Esophagus squamous epithelium (tissue), 5 donors: ENCODE measurements at places on chromosomes 6 and 20.

GRCh38 chr6:151216804-151217203 is 23.0 kb upstream of the AKAP12 start:
- DNase-seq = no peak

- no peak for DNase-seq
These were observed 101.5 kb upstream of the TENT5A start for GRCh38 chr6:81853975-81854374.

DNA sequence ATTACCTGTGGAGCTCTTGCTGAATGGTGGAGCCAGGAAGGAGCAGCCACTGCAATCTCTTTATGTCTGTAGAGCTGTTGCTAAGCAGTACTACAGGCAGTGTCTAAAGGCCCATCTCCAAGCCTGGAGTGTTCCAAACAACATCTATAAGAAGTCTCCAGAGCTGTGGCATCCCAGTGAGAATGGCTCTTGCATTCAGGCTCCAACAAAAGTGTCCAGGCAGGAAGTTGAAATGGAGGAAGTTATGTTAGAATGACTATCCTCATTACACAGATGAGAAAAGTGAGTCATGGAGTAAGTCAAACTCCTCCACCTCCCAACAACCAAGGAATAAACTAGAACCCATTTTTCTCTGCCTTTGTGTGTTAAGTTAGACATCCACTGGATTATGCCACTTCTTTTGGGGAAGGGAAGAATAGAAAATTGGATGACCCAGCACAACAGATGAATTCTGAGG is 288.5 kb upstream of the STXBP5 start:
- no peak for DNase-seq

DNA sequence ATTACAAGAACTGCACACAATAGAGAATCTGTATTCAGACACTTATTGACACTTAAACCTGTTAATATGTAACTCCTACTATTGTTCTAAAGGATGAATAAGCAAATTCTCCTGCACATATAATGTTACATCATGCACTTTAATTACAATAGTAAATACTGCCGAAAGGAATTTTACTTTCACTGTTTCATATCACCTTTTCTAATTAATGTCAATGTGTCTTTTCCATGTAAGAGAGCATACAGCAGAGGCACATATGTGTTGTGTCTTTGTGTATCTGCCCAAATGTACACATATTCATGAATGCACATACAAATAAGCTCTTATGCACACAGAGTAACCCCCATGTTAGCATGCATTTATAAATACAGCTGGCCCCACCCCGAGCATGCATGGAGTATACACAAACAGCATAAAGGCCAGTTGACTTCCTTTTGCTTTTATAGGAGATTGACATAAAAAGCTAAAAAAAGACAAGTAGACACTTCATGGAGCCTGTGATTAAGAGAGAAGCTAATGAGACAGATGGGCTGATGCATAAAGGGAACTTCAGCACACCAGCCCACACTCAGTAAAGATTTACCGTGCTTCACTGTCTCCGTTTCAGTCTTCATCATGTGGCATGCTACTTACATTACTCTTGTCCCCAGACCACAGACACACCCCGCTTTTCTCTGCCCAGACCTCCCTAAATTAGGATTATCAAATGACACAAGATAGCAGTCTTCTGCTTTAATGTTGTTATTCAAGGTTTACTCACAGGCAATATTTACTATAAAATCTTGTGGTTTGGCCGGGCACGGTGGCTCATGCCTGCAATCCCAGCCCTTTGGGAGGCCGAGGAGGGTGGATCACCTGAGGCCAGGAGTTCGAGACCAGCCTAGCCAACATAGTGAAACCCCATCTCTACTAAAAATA is 184.6 kb downstream of the ATXN1 start:
- no peak for DNase-seq

GRCh38 chr6:143884216-143884900 is 20.1 kb downstream of the ZC2HC1B start:
- DNase-seq = no peak

DNA sequence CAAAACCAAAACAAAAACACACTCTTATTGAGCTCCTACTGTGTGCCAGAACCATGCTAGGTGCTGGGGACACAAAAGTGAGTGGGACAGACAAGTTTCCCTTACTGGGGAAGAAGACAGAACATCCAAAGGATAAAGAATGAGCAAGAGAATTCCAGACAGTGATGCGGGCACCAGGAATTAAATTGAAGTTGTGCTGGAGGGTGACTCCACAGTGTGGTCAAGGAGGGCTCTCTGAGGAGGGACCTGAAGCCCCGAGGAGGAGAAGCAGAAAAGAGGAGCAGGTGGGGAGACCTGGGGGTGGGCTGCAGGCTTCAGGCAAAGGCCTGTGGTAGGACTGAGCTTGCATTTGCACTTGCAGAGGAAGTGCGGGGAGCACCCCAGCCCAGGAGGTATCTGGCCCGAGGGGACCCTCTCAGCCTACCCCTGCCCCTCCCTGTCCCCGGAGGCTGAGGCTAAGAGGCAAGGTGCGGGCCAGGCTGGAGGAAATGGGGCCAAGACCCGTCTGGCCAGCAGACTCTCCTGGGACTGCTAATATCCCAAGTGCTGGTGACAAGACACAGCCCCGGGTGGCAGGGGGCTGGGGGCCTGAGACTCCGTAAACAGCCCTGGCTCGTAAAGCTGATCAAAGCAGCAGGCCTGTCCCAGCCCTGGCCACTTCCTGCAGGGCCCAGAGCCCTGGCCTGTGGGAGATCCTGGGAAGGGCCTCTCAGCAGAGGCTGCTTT is 57.1 kb downstream of the SNAI1 start:
- no peak for DNase-seq

GRCh38 chr6:7135755-7136154 is 28.0 kb downstream of the RREB1 start:
- no peak for DNase-seq

- DNase-seq = no peak
These were observed 26.3 kb downstream of the METTL24 start for GRCh38 chr6:110331816-110332215.

DNA sequence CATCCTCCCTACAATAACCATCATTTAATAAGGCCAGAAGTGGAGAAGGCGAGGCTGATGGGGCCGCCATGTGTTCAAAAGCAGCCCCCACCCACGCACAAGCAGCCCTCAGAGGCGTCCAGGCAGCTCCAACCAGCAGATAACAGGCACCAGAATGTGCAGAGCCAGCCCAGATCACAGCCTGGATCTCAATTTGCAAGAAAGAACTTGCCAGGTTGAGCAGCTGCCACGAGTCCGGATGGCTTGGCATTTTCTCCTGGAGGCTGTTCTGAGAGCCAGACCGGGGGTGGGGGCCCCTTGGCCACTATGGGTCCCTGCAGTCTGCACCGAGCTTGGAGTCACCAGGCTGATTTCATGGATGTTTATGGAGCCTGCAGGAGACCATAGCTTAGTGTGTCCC is 338.1 kb downstream of the PREX1 start:
- no peak for DNase-seq

DNA sequence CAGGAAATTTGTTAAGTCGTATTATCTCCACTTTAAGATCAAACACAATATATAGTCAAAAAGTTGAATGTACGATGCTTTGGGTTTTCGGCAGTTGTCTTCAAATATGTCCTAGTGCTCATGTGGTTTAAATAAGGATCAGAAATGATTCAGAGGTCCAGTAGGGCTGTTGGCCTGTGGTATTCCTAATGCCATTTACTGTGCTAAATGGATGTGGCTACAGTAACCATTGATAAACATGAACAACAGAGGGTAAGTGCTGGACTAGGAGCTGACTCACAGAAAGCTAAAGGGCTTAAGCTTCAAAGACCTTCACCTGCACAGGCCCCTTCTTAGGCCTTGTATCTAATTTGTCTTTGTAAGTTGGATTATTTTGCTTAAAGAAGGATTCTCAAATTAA is 80.5 kb upstream of the TPD52L1 start:
- DNase-seq = no peak

DNA sequence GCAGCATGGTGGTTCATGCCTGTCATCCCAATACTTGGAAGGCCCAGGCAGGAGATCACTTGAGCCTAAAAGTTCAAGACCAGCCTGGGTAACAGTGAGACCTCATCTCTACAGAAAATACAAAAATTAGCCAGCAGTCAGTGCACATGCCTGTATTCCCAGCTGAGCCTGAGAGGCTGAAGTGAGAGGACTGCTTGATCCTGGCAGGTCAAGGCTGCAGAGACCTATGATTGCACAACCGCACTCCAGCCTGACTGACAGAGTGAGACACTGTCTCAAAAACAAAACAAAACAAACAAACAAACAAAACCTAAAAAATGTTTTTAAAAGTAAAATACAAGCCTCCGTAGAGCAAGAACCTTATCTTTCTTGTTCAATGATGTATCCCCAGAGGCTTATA is 6.0 kb downstream of the CEP85L start:
- no peak for DNase-seq

DNA sequence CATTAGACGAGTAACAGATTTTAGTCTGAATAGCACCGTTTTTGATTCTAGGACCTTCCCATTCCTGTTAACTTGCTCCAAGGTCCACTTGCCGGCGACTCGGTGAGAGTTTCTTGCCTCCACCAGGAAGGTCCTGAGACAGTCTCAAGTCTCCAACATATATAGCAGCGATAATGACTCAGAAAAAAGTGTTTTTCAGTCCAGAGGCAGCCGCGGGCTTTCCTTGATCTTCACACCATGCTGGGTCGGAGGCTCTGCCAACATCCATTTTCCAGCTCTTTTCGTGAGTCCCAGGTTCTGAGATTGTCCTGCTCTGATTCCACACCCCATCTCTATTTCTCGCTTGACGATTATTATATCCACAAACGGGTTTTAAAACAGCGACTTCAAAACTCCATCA is 170.5 kb downstream of the GPX5 start:
- no peak for DNase-seq

GRCh38 chr20:52936351-52937340 is 35.5 kb upstream of the TSHZ2 start:
- DNase-seq = no peak

GRCh38 chr6:28218312-28219248 is 6.5 kb upstream of the ZSCAN9 start:
- no peak for DNase-seq

DNA sequence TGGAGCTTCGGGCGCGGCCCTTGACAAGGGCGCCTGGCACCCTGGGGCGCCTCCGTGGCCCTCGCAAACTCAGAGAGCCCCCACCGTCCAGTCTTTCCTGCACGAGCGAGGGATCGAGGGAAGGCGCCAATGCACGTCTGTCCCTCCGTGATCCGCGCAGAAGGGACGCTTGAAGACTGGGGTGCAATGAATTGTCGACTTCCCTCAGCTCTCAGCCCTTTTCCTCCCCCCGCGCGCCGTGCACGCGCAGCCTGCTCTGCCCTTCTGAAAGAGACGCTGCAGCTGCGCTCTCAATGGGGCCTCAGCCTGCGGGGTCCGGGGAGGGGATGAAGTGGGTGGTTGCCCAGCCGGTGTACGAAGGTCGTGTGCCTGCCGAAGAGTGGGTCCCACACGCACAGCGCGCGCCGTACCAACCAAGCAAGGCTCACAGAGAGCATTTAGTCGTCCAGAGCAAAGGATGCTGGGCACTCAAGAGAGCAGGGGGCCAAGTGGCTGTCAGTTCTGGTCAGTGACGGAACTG is 5.5 kb upstream of the SOX4 start:
- DNase-seq = no peak

GRCh38 chr6:84774157-84774984 is 10.0 kb upstream of the TBX18 start:
- DNase-seq = no peak

GRCh38 chr6:12403947-12404647 is 113.9 kb downstream of the EDN1 start:
- no peak for DNase-seq

- DNase-seq = no peak
These were observed 31.1 kb downstream of the HDAC2 start for GRCh38 chr6:113939825-113940224.

GRCh38 chr20:23456873-23457272 is 4.2 kb upstream of the CST11 start:
- DNase-seq = no peak

- DNase-seq = no peak
These were observed 1551.0 kb downstream of the GRIK2 start for GRCh38 chr6:102944475-102944874.

- no peak for DNase-seq
These were observed 25.2 kb downstream of the GPX6 start for GRCh38 chr6:28490205-28490890.

DNA sequence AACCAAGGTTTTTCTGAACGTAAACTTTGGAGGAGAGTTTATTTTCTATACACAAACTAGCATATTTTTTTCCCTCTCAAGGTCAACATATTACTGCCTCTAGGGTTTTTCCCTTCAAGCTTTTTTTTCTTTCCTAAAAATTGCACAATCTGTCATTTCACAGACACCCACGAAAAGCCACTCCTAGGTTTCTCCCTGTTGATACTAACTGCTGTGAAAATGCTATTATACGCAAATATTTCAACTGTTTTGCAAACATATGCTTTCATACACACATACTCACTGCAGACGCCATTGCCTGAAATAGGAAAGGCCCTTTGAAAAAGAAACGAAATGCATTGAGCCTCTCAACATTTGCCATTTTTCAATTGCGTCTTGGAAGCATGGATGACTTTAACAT is 333.0 kb downstream of the CD83 start:
- DNase-seq = no peak
